Dermis lymphatic vessel endothelial cell (primary cell): ENCODE measurements at places on chromosomes 12 and 14. TPM values are rescaled to one million over a fixed set of nuclear protein-coding genes. Genes with fewer than 3 reads are reported as not detected.

Gene EFS
- not detected in 2 replicates for total RNA-seq

Gene AGAP2
- 0.22 and 0.26 TPM in 2 replicates for total RNA-seq

Gene KRT80
- total RNA-seq = under 0.01 TPM in 2 replicates

Gene CLEC9A
- total RNA-seq = not detected in 2 replicates

Gene TAS2R8
- 0.09 and 0.11 TPM in 2 replicates for total RNA-seq
